ENCODE measurements at places on chromosomes 7 and 10.

GRCh38 chr10:80658068-80658467 lies 120.4 kb downstream of the SH2D4B start:
- DNase-seq = no peak

- no peak for DNase-seq
Measured at GRCh38 chr10:74058071-74058470, 60.2 kb downstream of the VCL start.

- no peak for DNase-seq
Measured at GRCh38 chr10:96053985-96054384, 10.6 kb downstream of the CCNJ start.

GRCh38 chr7:1967512-1968396 lies 265.0 kb downstream of the MAD1L1 start:
- no peak for DNase-seq

DNA sequence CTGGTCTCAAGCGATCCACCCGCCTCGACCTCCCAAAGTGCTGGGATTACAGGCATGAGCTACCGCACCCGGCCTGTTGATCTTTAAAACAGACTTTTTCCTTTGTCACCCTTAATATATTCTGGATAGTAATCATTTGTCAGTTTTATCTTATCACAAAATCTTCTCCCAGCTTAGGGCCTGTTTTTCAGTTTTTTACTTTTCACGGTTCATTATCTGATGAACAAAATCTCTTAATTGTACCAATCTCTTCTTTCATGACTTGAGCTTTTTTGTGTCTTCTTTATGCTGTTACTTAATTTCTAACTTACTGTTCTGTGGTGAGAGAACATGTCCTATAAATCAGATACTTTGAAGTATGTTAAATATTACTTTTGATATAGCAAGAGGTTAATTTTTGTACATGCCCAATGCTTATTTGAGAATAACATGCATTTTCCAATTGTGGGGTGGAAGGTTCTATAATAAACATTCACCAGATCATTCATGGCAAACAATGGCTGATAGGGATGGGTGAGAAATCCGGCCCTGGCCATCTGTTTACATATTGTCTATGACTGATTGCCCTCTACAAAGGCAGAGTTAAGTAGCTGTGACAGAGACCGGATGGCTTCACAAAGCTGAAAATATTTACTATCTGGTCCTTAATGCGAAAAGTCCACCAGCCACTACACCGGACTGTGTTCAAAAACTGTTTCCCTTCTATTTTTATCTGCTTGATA lies 5.3 kb downstream of the PAPOLB start:
- DNase-seq = peak; percentile 43

GRCh38 chr7:79652619-79653018 lies 199.2 kb upstream of the MAGI2 start:
- DNase-seq = no peak

GRCh38 chr7:610531-611280 lies 91.1 kb upstream of the PDGFA start:
- no peak for DNase-seq

DNA sequence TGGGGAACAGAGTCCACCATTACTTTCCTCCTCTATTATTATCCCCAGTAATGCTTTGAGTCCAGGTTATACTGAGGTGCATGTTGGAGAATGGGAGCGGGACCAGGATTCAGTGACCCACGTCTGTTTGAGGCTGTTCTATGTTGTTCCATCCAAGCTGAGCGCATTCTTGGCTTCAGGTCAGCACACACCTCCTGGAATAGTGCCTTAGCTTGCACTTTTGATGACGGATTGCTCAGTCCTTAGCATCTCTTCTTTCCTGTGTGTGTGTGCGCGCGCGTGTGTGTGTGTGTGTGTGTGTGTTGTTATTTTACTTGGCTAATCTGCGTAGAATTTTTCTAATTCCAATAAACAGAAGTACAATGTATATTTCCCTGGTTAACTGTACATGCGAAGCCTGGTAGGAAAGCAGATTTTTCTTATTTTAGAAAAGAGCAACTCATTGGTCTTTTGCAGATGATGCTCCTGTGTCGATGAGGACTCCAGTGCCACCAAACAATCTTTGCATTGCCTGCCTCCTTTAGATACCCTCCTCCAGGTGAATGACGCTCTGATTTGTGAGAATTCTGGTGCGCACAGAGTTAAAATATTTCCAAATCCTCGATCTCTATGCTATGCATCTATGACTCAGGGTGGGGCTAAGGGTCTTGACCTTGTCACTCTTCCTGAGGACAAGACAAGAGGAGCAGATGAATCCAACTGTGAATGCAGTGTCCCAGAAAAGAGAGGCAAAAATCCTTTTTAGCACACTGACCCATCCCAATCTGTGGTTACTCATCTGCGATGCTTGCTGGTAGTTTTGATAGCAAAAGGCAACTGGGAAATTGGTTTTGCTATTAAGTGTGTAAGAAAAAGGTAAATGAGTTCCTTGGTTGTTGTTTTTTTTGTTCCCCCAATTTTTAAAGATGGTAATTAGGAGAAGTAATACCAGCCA lies 13.3 kb upstream of the CELF2 start:
- no peak for DNase-seq

DNA sequence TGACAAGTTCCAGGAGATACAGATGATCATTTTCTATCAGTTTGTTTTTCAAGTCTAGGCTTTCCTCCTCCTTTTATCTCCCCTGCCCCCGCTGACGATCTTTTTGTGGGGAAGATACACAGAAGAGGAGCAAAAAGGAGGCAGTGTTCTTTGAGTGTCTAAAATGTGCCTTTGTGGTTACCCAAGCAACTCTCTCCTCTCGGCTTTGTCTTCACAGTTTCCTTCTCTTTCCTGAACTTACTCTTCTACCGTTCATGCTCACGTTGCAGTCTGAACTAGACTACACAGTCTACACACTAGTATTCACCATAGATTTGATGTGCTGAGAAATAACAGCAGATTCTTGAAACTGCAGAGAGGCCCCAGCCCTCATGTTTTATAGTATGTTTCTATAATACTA lies 23.6 kb downstream of the CEP41 start:
- DNase-seq = no peak

- DNase-seq = no peak
Measured at GRCh38 chr7:78264105-78264504, 465.5 kb downstream of the PHTF2 start.
